ENCODE measurements at places on chromosomes 4 and X. TPM values are rescaled to one million over a fixed set of nuclear protein-coding genes. Genes with fewer than 3 reads are reported as not detected.

DNA sequence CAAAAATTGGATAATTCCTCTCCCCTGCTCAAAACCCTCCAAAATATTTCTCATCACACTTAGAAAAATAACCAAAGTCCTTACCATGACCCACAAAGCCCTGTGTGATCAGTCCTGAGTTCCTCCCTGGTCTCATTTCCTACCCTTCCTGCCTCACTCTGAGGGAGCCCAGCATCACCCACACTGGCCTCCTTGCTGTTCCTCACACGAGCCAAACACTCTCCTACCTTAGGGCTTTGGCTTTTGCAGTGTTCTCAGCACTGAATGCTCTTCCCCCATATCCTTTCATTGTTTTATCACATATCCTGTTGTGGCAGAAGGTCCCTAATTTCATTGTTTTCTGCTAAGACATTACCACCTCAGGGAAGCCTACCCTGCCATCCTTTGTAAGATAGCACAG lies 12.2 kb downstream of the MGAT4D start:
- no peak for DNase-seq

GRCh38 chr4:139337612-139338011 lies 35.3 kb upstream of the NDUFC1 start:
- DNase-seq = no peak

The AKAP4 gene
- total RNA-seq = 0.10 TPM

DNA sequence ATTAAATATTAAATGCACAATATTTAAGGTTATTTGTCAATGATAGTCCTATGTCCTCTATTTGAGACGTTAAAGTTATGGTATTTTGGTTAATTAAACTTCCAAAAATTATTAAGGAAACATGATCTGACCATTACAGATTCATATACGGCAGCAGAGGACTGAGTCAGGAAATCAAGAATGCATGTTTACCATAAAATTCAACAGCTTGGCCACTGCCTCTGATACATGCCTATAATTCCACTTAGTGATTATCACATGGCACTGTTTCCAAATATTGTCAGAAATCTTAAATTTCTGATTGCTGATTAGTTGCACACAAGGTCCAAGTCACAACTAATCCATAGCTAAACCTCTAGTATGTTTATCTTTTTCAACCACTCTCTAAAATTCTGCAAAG lies 232.2 kb upstream of the UGT8 start:
- DNase-seq = no peak

DNA sequence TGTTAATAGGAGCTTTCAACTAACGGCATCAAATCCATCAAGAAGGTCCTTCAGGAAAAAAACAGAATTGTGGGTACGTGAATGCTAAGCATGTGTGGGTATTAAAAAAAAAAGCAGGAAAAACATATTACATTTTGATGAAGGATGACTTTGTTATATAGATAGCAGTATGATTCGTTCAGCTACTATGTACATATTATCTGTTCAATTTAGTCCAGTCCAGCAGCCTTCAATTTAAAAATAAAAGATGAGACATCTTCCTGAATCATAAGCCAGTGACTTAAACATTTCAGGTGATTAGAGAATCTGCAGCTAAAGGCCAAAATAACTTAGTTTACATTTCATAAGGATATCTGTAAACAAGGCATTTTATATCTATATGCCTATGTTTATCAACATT lies 63.4 kb downstream of the LCORL start:
- DNase-seq = no peak

DNA sequence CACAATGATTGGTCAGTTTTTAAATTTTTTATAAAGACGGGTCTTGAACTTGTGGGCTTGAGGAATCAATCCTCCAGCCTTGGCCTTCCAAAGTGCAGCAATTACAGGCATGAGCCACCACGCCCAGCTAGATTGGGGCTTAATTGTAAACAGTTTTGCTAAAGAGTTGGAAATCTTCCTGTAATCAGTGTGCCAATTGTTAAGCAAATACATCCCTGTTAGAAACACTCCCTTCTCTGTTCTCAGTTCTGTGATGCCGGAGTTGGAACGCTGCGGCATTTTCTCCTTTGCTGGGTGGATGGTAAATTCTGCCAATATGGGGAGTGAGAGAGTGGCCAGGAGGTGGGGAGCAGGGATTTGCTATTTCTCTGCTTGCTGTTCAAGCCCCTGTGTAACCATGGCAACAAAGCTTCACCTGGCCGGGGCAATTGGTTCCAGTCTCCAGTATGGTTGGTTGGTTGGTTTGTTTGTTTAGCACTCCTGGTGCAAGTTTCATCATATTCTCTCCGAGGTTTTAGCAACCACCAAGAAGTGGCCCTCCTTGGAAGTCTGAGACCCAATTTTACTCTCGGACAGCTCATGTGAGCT lies 3.0 kb upstream of the SPATA4 start:
- no peak for DNase-seq

The SPACA5 gene
- not detected for total RNA-seq

- DNase-seq = peak; percentile 64
Observed at GRCh38 chr4:69617083-69617694, 22.3 kb downstream of the UGT2A2 start.

- peak; percentile 37 for DNase-seq
Observed at GRCh38 chrX:138191998-138192397, 519.5 kb downstream of the FGF13 start.

The DAPP1 gene
- total RNA-seq = 10.5 TPM

GRCh38 chr4:101102114-101102742 lies 245.1 kb downstream of the PPP3CA start:
- DNase-seq = peak; percentile 81

GRCh38 chrX:154300816-154301215 lies 5.2 kb downstream of the TKTL1 start:
- DNase-seq = no peak

- DNase-seq = peak; percentile 83
Observed at GRCh38 chr4:16967722-16968121, 69.3 kb upstream of the LDB2 start.

DNA sequence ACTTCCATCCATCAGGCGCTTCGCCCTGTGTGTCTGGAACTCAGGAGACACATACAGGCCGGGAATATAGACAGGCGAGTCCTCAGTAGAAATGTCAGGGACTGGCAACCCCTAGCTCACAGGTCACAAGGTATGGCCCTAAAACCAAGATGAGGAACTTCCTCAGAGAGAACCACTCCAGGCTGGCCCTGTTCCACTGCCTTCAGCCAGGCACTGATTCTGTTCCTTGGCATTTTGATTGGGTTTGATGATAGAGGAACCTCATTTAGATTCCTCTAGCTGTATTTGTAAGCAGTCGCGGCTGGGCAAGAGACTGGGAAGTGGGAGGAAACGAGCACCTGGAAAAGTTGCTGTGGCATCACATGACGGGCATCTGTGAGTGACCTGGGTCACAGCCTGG lies 8.1 kb downstream of the HPSE start:
- no peak for DNase-seq

The RHOXF1 gene
- not detected for total RNA-seq

DNA sequence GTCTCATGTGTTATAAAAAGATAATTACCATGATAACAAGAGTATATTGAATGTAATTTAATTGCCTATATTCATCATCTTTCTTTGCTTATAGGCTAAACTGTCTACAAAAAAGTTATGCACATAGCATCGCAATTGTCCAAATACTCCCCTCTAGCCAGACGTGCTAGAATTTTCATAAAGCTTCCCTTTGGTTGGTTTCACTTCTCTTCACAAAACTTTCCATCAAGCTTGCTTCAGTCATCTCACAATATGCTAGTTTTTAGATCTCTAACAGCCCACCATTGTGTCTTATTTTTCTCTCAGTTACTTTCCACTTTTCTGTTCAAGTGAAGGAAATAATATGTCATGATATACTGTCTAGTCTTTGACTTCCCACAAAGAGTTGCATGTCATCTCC lies 448.3 kb upstream of the SPANXN1 start:
- DNase-seq = no peak

GRCh38 chrX:132409780-132410556 lies 78.9 kb downstream of the MBNL3 start:
- no peak for DNase-seq

The PRRG1 gene
- total RNA-seq = 16.0 TPM

DNA sequence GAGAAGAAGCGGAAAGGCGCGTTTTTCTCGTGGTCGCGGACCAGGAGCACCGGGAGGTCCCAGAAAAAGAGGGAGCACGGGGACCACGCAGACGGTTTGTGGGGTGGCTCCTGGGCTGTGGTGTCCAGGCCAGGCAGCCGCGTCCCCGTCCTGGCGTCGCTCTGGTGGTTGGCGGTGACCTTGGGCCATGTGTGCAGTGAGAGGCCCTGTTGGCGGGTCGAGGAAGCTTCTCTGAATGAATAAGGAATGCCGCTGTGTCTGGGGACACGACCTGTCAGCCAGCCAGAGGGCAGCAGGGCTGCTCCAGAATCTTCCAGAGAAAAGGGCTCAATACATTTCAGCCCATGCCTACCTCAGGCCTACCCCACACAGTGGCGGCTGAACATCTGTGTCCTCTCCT lies 24.3 kb upstream of the HGFAC start:
- no peak for DNase-seq

DNA sequence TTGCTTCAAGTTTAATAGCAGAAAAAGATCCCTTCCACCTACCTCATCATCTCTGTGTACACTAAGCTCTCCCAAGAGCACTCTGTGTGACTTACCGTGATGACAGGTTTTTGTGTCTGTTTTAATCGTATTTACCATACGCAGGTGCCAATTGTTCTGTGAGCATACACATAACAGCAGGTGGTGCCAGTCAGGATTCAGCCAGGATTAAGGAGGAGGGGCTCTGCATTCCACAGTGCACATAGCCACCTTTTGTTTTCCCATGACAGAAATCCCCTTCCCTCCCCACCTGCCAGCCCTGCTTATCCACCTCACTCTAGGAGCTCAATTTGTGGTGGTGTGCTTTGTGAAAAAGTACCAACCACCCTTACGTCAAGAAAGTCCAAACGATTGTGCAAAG lies 14.8 kb downstream of the ANK2 start:
- DNase-seq = peak; percentile 43

- no peak for DNase-seq
Observed at GRCh38 chrX:37753384-37753783, 26.5 kb upstream of the CYBB start.

- DNase-seq = no peak
Observed at GRCh38 chrX:19446397-19446796, 68.9 kb downstream of the MAP3K15 start.

GRCh38 chrX:2767631-2768455 lies 16.0 kb downstream of the XG start:
- DNase-seq = peak; percentile 60

The FATE1 gene
- total RNA-seq = 0.51 TPM

DNA sequence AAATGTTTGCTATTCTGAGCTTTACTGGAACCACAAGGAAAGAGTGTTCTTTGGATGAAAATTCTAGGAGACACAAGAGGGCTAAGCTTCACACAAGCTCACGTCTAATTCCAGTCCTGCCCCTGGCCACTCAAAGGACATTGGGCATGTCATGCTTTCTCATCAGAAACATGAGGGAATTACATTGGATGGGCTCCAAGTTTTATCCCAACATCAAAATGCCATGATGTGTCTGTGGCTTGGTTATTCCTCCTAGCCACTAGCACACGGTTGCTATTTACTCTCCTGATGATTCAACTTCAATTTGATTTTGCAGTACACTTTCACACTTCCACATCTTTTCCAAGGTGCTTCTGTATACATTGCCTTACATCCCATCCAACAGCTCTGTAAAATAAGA lies 149.6 kb upstream of the FAM9B start:
- no peak for DNase-seq

DNA sequence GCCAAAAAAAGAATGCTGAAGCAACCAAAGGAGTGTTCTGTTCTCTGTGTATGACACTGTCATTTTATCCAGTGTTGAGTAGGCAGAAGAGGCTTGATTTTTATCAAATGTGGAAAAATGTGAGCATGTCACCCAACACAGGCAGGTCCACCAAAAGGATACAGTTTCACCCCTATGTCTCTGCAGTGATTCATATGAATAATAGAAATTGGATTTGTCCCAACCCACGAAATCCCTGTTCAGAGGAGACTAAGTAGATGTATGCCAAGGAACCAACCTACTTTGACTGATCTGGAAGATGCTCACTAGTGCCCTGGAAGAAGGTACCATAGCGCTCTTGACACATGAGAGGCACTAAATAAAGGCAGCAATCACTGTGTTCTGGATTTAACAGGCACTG lies 72.5 kb downstream of the FGF13 start:
- no peak for DNase-seq

- DNase-seq = peak; percentile 77
Observed at GRCh38 chr4:122827258-122827878, 737 bp downstream of the FGF2 start.

DNA sequence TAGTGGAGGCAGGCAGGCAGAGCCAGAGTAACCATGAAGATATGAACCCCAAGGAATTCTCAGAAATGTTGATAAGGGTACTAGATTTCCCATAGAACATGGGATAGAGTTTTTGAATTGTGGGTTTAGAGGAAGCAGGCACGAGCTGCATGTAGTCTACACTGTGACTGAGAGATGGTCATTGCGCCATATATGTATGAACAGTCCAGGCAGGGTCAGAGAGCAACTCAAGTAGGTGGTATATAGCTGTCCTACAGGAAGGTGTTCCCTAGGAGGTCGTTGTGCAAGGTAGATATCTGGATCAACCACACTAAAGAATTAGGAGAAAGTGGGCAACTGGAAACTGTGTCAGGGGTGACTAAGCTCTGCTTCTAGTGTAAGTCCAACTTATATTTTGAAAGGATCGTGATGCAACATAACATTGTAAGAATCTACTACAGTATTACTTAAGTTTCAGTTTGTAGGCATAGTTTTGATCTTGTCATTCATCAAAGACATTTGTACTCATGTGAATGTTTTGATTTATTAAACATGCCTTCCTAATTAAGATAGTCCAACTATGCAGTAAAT lies 94.6 kb downstream of the HPGD start:
- DNase-seq = no peak

DNA sequence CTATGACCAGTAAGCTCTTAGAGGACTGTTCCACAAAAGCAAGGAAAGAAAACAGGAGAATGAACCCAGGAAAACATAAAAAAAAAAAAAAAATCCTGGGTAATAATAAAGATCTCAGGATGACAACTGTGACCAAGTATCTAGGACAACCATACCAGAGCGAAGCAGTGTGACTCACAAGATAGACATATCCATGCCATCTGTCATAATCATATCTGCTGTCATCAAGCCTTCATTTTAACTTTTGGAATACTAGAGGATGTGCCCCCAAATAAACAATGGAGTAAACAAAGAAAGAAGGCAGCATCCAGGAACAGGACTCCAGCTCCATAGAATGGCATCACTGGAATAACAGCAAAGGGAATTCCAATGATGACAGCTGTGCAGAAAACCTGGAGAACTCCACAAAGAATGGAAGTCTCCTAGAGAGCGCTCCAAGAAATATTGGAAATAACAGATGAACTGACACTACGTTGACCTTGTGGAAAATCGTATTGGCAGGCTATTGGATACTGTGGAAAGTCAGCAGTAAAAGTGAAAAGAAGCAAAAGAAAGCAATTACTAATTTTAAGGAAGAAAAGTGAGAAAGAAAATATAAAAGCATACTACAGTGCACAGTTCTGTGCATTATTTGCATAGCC lies 35.3 kb downstream of the HPGDS start:
- peak; percentile 5 for DNase-seq

All from tongue (tissue), 3 donors.